ENCODE measurements at places on chromosomes 7 and 10. TPM values are rescaled to one million over a fixed set of nuclear protein-coding genes. Genes with fewer than 3 reads are reported as not detected.

DNA sequence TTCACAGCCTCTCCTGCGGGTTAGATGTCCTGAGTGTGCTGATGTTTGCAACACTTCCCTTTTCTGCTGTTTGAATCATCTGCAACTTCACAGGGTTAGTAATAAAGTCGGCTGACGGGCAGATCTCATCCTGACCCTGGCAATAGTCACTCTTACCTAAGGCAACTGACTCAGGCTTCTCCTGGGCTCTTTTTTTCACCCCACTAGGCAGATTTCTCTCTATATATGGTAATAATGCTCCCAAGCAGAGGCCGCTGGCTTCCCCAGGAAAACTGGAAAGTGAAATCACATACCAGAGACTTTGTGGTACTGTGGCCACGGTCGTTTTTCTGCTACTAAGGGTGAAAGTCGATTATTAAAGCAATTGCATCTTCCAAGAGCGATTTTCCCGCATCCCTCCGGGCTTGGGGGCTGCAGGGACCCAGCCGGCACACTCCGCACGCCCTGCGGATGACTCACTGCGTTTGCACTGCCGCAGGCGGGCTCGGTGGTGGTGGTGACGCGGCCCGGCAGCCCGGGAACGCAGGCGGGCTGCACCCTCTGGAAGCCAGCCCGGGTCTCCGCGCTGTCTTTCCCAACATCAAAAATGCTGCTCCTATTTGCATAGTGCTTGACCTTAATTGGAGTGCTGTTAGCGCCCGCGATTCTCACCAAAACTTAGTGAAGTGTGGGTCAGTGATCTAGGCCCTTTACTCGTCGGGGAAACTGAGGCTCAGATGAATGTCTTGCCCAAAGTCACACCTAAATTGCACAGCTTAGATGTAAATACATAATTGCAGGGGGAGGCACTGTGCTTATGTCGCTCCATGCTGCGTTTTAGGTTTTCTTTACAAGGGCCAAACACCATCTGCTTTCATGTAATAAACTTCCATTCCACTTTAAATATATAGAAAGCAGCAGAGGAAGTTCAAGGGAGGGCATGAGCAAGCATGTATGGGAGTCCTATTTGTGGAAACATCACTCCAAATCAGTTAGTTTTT lies 47.6 kb upstream of the ITGB1 start:
- H3K4me1 ChIP-seq: peaks cover 38% of the 10 kb centered on the region
- peak overlapping the region; percentile 15 for H3K27ac ChIP-seq
- peak overlapping the region; percentile 41 for H3K4me3 ChIP-seq
- DNase-seq: no peak
- H3K27me3 ChIP-seq: no peaks in the 10 kb centered on the region

DNA sequence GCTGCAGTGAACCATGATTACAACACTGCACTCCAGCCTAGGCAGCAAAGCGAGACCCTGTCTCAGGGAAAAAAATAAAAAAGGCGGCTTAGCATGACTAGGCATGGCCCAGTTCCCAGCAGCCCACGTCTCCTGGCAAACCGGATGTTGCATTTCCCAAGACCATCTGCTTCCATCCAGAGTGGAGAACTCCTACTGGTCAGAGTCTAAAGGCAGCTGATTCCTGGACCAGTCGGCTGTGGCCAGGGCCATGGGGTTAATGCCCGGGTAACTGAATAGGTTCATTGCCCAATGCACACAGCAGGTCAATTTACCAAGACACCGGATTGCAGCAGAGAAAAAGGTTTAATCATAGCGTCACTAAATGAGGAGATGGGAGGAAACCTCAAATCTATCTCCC lies 133.1 kb downstream of the MYL10 start:
- H3K4me3 ChIP-seq: no peak overlapping the region
- no peaks in the 10 kb centered on the region for H3K36me3 ChIP-seq
- no peaks in the 10 kb centered on the region for H3K4me1 ChIP-seq
- no peak overlapping the region for H3K27ac ChIP-seq
- DNase-seq: no peak

GRCh38 chr10:72953687-72954086 lies 919 bp downstream of the PLA2G12B start:
- H3K27ac ChIP-seq: no peak overlapping the region
- no peak for DNase-seq
- no peaks in the 10 kb centered on the region for H3K27me3 ChIP-seq
- H3K36me3 ChIP-seq: no peaks in the 10 kb centered on the region
- no peaks in the 10 kb centered on the region for H3K4me1 ChIP-seq
- no peak overlapping the region for H3K4me3 ChIP-seq

GRCh38 chr10:69734797-69735468 lies 66.8 kb upstream of the COL13A1 start:
- no peaks in the 10 kb centered on the region for H3K4me1 ChIP-seq
- H3K27me3 ChIP-seq: peaks cover 32% of the 10 kb centered on the region
- H3K36me3 ChIP-seq: no peaks in the 10 kb centered on the region
- H3K4me3 ChIP-seq: no peak overlapping the region
- H3K27ac ChIP-seq: no peak overlapping the region
- DNase-seq: no peak

DNA sequence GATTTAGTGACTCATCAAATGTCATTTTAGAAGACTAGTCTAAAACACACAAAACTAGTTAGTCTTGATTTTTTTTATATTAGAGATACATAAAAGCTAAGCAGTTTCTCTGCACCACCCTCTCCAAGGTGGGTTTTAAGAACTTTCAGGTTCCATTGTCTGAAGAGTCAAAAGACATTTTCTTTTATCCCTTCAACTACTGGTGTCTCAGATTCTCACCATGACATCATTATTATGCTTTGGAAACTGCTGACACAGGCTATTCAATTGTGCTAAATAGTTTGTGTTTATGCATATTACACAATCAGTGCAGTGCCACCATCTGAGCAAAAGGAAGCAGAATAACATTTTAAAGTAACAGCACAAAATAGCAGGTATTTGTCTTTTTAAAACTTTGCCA lies 52.2 kb downstream of the IGF2BP3 start:
- no peak overlapping the region for H3K4me3 ChIP-seq
- H3K36me3 ChIP-seq: no peaks in the 10 kb centered on the region
- H3K27ac ChIP-seq: no peak overlapping the region

DNA sequence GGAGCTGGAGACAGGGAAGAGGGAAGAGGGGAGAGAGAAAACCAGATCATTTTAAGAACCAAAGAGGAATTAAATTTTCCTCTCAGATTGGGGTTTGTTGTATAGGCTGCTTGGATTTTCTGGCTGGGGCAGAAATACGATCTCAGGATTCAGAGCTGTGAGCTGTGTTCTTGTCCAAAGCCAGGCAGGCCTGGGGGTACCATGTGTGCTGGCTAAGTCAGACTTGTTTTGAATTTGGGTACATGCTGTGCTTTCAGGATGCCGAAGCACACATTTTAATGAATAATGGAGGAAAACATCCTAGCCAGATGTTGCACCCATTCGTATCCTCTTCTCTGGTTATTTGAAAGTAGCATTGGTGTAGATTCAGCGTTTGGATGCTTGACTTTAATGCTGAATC lies 170.3 kb upstream of the PODXL start:
- no peak overlapping the region for H3K4me3 ChIP-seq
- H3K36me3 ChIP-seq: no peaks in the 10 kb centered on the region
- DNase-seq: no peak
- no peaks in the 10 kb centered on the region for H3K4me1 ChIP-seq
- peaks cover 2% of the 10 kb centered on the region for H3K27me3 ChIP-seq

DNA sequence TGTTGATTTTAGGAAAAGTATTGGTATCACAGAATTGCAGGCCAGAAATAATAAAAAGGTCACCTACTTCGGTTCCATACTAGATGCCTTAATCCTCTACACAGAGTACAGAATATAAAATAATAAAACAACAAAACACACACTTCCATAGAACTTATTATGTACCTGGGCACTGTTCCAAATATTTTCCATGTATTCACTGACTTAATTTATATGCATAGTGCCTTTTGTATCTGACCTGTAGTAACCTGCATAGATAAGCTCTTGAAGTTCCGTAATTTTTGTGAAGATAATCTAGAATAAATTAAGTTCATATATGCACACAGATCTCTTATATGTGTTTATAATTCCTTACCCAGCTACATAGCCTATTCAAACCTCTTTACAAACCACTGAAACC lies 78.3 kb downstream of the RAPGEF5 start:
- H3K4me3 ChIP-seq: no peak overlapping the region
- no peaks in the 10 kb centered on the region for H3K36me3 ChIP-seq
- DNase-seq: no peak
- no peaks in the 10 kb centered on the region for H3K27me3 ChIP-seq
- no peaks in the 10 kb centered on the region for H3K4me1 ChIP-seq

DNA sequence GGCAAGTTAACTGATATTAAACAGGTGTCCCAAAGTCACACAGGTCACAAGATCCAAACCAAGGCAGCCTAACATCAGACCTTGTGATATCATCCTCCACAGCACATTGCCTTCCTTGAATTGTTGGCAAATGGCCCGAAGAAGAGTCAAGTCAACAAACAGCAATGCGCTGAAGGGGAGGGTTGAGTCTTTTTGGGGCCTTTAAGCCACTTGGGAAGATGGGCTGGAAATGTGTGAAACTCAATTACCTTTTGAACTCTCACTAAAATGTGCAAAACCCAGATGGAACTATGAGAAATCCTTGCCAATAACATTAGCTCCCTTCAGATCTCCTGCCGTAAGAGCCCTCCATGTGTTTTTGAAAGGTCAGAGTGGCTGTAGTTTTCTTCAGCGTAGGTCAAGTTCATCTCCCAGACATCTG lies 47.9 kb upstream of the STK17A start:
- H3K4me1 ChIP-seq: no peaks in the 10 kb centered on the region
- DNase-seq: no peak
- H3K4me3 ChIP-seq: no peak overlapping the region
- H3K27me3 ChIP-seq: peaks cover 13% of the 10 kb centered on the region
- no peaks in the 10 kb centered on the region for H3K36me3 ChIP-seq
- H3K27ac ChIP-seq: no peak overlapping the region

GRCh38 chr10:63603709-63604445 lies 82.7 kb downstream of the REEP3 start:
- H3K4me1 ChIP-seq: no peaks in the 10 kb centered on the region
- DNase-seq: no peak
- no peak overlapping the region for H3K27ac ChIP-seq
- no peaks in the 10 kb centered on the region for H3K27me3 ChIP-seq
- H3K4me3 ChIP-seq: no peak overlapping the region

GRCh38 chr10:86863484-86863842 lies 94.0 kb downstream of the MMRN2 start:
- no peak overlapping the region for H3K4me3 ChIP-seq
- DNase-seq: no peak
- H3K27me3 ChIP-seq: no peaks in the 10 kb centered on the region
- H3K36me3 ChIP-seq: no peaks in the 10 kb centered on the region

DNA sequence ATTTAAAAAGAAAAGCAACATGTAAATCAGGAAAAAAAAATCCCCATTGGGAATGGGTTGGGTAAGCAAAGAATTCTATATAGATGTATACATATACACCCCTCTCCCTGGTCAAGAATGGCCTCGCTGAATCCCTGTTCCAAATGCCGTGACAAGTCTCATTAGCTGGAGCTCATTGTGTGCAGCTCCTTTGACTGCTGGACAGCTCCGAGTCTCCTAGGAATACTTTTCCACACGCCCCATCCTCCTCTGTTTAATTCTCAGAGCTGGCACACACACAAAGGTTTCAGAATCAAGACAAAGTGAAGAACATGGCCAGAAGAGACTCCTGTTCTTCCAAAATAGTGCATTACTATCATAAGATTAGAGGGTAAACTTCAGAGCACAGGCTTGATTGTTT lies 130.9 kb upstream of the MKLN1 start:
- H3K36me3 ChIP-seq: no peaks in the 10 kb centered on the region
- H3K27ac ChIP-seq: no peak overlapping the region
- H3K4me3 ChIP-seq: no peak overlapping the region
- peaks cover 3% of the 10 kb centered on the region for H3K27me3 ChIP-seq
- DNase-seq: no peak

GRCh38 chr10:71840177-71840957 lies 10.7 kb downstream of the PSAP start:
- no peak overlapping the region for H3K27ac ChIP-seq
- H3K4me1 ChIP-seq: peaks cover 3% of the 10 kb centered on the region
- no peak overlapping the region for H3K4me3 ChIP-seq

Gene IFT22
- total RNA-seq: 4.9 TPM

Gene VWDE
- 0.54 TPM for total RNA-seq

Gene MMD2
- total RNA-seq: not detected
